Suppressor macrophage (primary cell): ENCODE measurements at places on chromosomes 3 and 15.

DNA sequence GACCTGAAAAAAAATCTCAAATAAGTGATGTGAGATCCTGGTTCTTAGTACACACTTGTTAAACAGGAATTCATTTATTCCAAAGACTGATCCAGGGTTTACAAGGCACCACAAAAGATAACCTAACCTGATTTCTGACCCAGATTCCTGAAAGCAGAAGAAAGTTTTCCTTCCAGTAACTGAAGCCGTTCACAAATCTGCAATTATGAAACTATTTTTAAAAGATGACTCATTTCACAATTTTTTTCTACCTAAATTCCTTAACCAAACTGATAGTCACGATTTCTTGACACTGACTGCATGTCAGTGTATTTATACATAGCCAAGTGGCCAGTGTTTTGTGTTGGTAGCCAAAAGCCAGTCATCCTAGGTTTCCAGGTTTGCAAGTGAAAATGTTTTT lies 17.1 kb downstream of the SLC9A9 start:
- DNase-seq = peak; percentile 68

DNA sequence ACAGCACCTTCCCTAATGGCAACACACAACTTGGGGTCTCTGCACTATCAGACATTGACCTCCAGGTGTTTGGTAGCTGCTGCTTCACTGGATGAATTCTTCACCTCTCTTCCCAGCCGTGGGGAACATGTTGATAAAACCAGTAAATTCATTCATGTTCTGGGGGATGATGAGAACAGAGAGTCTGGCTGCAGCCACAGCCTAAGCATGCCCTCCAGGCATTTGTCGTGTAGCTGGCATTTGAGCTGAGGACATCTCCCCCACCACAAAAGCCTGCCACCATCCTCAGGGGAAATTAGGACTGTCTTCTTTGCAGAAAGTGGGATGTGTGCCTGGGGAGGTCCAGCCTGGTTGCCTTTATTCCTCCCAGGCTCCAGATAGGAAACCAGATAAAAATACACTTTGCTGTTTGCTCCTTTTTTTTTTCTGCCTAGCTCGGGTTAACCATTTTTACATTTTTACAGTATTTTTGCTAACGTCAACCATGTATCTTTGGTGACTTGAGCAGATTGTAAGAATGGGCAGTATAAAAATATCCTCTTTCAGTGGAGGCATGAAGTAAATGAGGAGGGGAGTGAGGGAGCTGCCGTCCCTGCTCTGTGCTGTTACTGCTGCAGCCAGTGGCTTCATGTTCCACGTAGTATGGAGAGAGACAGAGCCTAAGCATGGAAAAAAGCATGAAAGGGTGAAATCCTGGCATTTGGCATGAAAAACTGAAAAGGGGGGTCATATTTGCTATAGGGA lies 444.0 kb downstream of the EPHB1 start:
- DNase-seq = no peak

- no peak for DNase-seq
These were observed 6.0 kb downstream of the FOXB1 start for GRCh38 chr15:60009980-60010732.

DNA sequence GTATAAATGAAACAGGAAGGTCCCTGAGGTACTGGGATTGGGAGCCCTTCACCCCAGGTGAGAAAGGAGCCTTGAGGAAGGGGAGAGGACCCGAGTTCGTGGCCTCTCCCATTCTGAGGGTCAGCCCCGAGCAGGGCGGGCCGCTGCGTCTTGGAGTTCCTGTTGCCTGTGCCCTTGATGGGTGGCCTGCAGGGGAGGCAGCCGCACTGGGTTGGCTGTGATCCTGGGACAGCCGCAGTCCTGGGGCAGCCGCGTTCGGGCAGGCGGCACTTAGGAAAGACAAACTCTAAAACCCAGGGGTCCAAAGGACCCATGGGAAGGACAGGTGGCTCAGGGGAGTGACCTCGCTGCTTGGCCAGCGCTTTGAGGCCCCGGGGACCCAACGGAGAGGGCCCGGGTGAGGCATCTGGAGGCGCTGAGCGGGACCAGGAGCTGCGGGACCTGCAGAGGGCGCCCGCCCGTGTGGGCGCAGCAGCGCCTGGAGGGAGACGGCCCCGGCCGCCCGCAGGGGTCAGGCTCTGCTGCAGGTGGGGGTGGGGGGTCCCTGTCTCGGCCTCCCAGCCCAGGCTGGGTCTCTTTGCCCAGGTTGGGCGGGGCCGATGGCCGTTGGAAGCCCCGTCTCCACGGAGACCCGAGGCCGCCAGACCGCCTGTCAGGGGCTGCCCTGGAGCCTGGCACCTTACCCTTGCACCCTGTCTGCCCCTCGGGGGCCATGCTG lies 65.1 kb downstream of the HMCES start:
- DNase-seq = peak; percentile 58

DNA sequence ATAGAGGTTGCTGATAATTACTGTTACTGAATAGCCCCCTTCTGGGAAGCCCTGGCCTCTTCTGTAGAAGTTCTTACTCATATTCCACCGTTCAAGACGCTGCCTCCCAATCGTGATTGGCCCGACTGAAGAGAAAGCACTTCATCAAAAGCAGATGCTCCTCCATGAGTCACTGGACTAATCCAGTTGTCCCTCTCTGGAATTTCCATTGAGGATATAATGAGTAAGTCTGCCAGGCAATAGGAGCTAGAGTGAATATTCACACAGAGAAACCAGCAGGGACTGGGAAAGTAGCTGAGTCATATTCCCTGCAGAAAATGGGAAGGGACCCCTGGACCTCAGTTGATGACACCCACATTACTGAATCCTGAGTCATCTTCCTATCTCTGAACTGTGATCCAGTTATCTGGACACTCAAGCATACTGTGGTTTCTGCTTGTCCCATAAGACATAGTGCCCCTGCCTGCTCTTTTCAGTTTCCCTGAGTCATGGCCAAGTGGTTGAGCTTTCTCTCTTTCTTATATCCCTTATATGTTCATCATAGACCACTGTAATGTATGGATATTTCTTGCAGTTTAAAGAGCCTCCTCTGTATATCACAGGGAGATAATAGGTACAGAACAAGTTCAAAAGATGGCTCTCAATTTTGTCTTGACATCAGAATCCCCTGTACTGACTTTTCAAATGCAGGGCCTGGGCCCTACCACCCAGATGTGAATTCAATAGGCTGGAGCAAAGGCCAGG lies 151.2 kb upstream of the CDIN1 start:
- DNase-seq = peak; percentile 5

DNA sequence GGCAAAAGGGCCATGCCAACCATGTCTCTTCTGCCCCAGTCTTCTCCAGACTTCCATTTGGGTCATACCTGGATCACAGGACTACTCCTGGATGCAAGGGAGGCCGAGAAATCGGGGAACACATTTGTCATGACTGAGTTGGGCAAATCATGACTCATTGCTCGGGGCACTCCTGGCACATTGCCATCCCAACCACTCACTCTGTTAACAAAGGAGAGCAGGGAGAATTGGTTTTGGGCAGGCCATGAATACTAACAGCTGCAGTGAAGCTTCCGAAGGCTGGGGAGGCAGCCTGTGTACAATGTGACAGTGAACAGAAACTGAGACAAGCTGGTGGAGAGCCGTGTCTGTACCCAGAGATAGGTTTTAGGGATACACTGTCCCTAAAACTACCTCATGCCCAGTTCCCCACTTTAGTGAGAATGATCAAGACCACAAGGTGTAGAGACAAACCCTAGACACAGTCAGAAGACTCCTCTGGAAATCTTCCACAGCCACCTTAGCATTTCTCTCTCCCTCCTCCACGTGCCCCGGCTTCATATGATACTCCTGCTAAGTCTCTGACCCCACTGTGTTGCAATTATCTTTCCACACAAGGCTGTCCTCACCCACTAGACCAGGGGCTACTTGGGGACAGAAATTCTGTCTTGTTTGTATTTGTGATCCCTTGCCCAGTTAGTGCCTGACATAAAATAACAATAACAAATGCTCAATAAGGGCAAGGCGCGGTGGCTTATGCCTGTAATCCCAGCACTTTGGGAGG lies 10.5 kb upstream of the BUB1B start:
- peak; percentile 75 for DNase-seq

DNA sequence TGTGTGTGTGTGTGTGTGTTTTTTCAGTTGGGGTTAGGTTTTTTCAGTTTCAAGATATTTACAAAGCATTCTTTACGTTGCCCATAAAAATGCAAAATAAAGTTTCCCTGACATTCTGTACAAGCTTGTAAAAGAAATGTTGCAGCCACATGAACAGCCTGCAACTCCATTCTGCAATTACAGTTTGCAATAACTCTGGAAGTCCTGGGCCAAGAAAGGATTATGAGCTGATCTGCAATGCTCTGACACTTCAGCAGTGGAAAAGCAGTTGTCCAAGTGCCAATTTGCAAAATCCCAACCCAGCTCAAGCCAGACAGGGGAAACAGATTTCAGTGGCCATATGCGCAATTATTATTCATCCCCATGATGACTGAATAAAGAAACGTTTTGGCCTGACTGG lies 322.1 kb downstream of the MEX3B start:
- DNase-seq = no peak

- peak; percentile 25 for DNase-seq
These were observed 23.7 kb downstream of the PDE8A start for GRCh38 chr15:85005319-85005718.

DNA sequence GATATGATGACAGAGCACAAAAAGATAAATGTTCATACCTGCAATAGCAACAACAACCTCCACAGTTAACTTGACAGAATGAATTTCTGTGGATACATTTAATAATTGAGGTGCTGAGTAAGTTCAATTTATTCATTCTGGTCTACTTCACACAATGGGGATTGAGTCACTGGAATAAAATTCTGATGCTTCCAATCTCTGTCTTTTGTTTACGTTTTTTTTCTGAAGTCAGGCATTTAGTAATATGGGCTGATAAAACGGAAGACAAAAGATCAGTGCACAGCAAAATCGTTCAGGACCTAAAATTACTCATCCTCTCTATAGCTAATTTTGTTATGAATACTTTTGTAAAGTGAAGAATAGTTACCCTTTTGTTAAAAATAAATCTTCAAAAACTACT lies 565.9 kb upstream of the CCDC54 start:
- DNase-seq = no peak

GRCh38 chr3:21158861-21159542 lies 592.0 kb downstream of the ZNF385D start:
- no peak for DNase-seq

GRCh38 chr15:65212097-65212496 lies 824 bp upstream of the CILP start:
- no peak for DNase-seq

- no peak for DNase-seq
These were observed 10.1 kb upstream of the SETD5 start for GRCh38 chr3:9387322-9387655.

DNA sequence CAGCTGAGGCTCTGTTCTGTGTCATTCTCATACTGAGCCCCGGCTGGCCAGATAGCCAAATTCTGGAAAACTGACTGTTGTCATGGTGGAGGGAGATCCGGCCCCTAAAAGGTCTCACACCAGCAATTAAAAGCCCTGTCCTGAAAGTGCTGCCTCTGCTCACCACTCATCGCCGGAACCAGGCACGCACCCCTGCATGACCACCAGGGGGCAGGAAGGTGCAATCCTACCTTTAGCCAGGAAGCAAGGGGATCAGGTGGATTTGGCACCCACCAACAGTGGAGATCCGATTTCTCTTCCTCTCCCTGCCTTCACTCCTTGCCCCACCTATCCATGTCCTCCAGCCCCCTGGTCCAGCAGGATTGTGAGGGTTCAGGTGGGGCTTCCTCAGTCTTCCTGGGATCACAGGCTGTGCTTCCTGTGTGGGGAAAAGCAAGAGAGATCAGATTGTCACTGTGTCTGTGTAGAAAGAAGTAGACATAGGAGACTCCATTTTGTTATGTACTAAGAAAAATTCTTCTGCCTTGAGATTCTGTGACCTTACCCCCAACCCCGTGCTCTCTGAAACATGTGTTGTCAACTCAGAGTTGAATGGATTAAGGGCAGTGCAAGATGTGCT lies 16.1 kb upstream of the CACNA2D2 start:
- peak; percentile 63 for DNase-seq

- no peak for DNase-seq
These were observed 515.2 kb upstream of the CCDC54 start for GRCh38 chr3:106862067-106862466.

GRCh38 chr3:23062582-23062981 lies 140.5 kb upstream of the UBE2E2 start:
- no peak for DNase-seq

DNA sequence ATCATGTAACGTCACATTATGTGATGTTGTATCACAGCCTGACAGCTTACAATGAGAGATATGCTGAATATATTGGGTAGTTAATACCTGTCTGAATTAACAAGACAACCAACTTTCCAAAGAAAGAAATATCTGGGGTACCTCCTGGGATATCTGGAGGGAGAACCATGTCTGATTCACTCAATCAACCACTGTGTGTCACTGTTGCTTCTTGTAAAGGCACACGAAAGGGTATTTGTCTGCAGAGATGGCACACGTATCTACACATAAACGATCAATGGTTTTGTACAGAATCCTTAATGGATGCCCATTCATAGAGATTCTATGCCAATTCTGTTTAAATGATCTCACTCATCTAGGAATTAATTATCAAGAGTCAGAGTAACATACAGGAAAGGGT lies 252.1 kb upstream of the TMCO5A start:
- DNase-seq = no peak

- DNase-seq = no peak
These were observed 5.3 kb upstream of the TYRO3 start for GRCh38 chr15:41553731-41554130.

- no peak for DNase-seq
These were observed 49.5 kb downstream of the APBA2 start for GRCh38 chr15:28935316-28935715.

DNA sequence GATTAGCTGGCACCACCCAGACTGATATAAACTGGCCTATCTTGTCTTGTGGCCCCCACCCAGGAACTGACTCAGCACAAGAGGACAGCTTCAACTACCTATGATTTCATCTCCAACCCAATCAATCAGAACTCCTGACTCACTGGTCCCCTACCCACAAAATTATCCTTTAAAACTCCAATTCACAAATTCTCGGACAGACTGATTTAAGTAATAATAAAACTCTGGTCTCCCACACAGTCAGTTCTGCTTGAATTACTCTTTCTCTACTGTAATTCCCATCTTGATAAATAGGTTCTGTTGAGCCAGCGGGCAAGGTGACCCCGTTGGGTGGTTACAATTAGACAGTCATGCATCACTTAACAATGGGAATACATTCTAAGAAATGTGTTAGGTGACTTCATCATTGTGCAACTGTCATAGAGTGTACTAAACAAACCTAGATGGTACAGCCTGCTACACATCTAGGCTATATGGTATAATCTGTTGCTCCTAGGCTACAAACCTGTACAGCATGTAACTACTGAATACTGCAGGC lies 48.1 kb upstream of the MAP4 start:
- no peak for DNase-seq

- no peak for DNase-seq
These were observed 341.5 kb downstream of the EPHB1 start for GRCh38 chr3:135136361-135137100.

DNA sequence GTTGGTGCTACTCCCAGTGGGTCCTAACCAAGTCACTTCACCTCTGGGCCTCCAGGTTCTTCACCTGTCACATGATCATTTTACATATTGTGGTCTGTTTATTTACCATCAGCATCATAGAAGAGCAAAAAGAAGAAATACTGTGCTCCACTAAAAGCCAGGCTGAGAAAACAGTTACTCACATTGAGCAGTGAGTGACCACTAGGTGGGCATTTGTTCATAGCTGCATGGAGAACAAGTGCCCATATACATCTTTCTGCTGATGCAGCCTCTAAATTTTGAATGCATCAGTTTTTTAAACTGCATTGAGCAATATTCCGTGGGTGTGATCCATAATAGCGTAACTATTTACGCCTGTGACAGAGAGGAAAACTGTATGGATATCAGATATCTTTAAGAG lies 76.2 kb downstream of the DCUN1D1 start:
- peak; percentile 2 for DNase-seq
